ENCODE measurements at places on chromosomes 2 and 18.

DNA sequence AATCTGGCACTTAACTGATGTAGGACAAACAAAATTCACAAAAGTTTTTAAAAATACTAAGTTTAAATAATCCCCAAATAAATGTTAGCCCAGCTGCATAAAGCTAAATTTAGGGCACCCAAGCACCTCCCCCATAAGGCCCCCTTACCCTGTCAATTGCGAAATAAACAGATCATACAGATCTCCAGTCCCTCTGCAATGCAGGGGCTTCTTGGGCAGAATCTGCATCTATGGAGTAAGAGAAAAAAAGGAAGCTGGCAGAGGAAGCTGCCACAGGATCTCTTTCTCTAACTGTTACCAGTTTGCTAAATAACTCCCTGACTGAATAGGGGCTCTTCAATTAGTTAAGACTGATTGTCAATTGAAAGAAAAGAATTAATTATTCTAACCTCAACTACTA, 117.7 kb downstream of the MEMO1 start:
- DNase-seq, result no peak

DNA sequence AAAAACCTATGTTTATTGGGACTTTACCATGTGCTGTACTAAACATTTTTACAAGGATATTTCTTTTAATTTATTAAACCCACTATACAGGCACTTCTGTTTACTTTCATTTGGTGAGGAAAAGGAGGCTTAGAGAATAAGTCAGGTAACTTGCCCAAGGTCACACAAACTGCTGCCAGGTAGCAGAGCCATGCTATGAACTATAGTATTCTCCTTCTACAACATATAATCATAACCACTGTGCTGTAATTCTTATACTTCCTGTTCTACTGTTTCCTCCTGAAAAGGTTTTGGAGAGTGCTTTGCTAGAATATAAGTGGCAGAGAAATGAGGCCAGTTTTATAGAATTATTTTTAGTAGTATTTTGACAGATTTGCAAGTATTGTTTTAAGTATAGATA, 29.5 kb downstream of the SLC39A10 start:
- DNase-seq, result no peak

DNA sequence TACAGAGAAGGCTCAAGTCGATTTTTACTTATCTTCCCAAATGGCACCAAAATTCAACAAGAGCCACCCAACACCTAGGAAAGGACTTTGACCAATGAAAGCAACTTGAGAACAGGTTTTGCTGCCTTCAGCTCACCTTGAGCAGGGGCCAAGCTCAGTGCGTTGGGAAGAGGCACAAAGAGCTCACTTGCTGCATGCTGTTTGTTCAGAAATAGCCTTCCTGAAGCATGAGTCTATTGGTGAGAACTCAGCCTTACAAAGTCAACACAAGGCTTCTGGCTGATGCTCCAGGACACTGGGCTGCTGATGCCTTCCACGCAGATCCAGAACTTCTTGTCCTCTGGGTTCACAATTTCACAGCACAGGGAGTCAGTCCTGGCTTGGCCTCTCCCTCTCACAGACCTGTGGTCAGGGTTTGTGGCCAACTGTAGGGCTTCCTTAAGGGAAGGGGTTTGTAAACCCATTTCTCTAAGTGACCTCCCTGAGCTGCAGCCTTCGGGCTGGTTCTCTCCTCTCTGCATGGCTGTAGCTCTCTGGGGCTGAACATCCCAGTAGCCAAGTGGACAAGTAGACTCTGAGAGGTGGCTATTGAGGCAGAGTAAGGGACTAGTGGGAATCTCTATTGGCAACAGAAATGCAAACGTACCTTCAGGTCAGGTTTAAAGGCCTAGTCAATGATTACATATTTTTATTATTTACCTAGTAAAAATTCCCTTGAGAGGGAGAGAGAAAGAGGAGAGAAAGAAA, 124.7 kb upstream of the GATA6 start:
- no peak for DNase-seq

GRCh38 chr2:20425884-20426283, 21.0 kb upstream of the RHOB start:
- no peak for DNase-seq

- no peak for DNase-seq
Observed at GRCh38 chr2:146978577-146979555, 866.0 kb upstream of the ACVR2A start.

- no peak for DNase-seq
Observed at GRCh38 chr18:10476338-10476791, 21.9 kb downstream of the APCDD1 start.

- no peak for DNase-seq
Observed at GRCh38 chr2:50225021-50225928, 806.7 kb downstream of the NRXN1 start.

DNA sequence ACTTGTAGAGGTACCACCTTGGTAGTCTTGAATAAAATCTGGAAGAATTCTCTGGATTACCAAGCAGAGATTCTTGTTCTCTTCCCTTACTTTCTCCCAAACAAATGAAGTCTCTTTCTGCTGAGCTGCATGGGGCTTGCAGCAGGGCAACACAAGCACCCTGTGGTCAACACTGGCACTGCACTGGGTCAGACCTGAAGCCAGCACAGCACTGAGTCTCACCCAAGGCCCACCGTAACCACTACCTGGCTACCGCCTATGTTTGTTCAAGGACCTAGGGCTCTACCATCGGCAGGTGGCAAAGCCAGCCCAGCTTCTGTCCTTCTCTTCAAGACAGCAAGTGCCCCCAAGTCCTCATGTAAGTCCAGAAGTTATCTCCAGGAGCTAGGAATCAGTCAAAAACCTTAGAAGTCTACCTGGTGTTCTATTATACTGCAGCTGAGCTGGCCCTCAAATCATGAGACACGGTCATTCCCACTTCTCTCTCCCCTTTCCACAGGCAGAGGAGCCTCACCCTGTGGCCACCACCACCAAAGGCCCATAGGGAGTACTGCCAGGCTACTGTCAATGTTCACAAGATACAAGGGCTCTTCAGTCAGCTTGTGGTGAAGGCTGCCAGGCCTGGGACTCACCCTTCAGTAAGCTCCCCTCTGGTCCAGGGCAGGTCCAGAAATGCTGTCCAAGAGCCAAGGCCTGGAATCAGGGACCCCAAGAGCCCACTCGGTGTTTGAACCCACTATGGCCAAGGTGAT, 18.4 kb downstream of the VPS54 start:
- no peak for DNase-seq

DNA sequence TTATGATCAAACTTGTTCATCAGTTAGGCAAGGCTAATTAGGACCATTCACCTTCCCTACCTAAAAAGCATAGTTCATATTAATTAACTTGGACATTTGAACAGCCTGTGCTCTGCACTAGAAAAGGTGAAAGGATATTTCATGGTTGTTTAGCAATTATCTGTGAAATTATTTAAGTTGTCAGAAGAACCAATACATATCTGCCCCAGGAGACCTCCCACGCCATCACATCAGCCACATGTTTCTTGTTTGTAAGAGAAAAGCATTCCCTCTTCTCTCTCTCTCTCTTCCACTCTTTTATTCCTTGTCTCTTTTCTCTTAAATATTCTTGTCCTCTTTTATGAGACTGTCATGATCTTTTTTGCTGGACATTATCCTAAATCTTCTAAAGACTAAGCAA, 282.0 kb upstream of the RND3 start:
- DNase-seq, result no peak

Data from non-pigmented ciliary epithelial cell (primary cell).